Left ventricle myocardium inferior (tissue), 1 donor: ENCODE measurements at places on chromosomes 13 and 19. TPM values are rescaled to one million over a fixed set of nuclear protein-coding genes. Genes with fewer than 3 reads are reported as not detected.
A peak's percentile ranks its signal among the peaks of the same experiment; 100 is the strongest.

The OR4F17 gene
- not detected for total RNA-seq

The CBLC gene
- total RNA-seq, result not detected

DNA sequence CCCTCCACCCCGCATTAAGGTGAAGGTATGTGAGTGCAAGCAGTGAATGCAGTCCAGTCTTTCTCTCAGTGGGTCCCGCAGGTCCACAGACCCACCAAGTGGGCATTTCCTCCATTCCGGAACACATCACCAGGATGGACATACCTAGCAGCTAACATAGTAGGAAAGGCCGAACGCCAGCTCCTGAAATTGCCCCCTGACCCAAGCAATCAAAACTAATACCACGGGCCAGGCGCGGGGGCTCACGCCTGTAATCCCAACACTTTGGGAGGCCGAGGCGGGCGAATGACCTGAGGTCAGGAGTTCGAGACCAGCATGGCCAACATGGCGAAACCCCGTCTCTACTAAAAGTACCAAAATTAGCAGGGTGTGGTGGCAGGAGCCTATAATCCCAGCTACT, 71.7 kb upstream of the VSTM2B start:
- no peak for DNase-seq

GRCh38 chr13:40330950-40331349, 335.5 kb downstream of the FOXO1 start:
- no peak for DNase-seq

DNA sequence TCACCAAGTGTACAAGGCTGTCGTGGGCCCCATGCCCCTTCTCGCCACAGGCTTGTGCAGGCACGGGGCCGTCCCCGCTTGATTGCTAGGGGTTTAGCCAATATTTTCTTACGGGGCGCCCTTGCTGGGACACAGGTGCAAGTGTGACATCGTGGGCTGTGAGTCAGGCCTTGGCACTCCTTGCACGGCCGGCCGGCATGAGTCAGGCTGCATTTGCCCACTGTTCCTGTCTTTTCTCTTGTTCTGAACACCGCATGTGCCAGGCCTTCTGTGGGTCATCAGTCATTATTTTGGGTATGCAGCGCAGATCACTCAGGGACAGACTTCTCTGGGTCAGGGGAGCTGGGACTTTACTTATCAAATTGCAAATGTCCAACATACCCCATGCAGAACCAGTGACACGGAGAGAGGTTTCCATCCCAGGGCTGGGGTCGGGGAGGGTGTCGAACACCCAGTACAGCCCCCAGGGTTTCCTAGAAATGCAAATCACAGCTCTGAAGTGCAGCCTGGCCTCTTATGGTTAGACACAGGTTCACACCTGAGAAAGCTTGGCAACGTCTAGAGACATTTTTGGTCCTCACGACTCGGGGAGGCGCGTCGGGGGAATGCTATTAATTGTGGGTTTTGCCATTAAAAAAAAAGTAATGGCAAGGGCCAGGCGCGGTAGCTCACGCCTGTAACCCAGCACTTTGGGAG, 22.5 kb upstream of the KLF2 start:
- no peak for DNase-seq

- DNase-seq, result no peak
Observed at GRCh38 chr19:32053376-32053775, 292.0 kb upstream of the ZNF507 start.

- DNase-seq, result no peak
Observed at GRCh38 chr13:79060216-79060615, 345.8 kb downstream of the RBM26 start.

- peak; percentile 42 for DNase-seq
Observed at GRCh38 chr13:44575741-44576350, at the start of gene TSC22D1. TSS of gene TSC22D1 (minus strand) at chr13:44576330. CDS start at chr13:44576074, 256 bp downstream.
